GM23248 (cell line): ENCODE measurements at places on chromosomes 12 and 14.
A peak's percentile ranks its signal among the peaks of the same experiment; 100 is the strongest.

- H3K4me1 ChIP-seq, result no peaks in the 10 kb centered on the region
- H3K27me3 ChIP-seq, result peaks cover 67% of the 10 kb centered on the region
- no peak within 1 kb of the TSS for H3K27ac ChIP-seq
- DNase-seq, result peak; percentile 42
Observed at GRCh38 chr12:120368789-120369602, at the start of gene MSI1. MSI1 (minus strand) TSS chr12:120369164; CDS start chr12:120369091, 73 bp downstream.

DNA sequence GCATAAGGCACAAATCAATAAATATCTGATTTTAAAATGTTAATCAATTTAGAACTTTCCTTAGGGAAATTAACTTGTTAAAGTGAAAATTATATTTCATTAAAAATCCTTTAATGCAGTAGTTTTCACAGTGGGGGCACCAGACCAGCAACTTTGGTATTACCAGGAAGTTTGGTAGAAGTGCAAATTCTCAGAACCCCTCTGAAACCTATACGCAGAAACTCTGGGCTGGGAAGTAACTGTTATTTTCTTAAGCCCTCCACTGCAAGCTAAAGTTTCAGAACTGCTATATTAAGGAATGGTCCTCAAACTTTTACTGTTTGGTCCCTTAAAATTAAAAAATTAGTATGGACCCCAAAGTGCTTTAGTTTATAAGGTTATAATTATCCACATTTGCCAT is 35.7 kb downstream of the GNPTAB start:
- DNase-seq, result no peak
- peaks cover 15% of the 10 kb centered on the region for H3K4me1 ChIP-seq
- H3K27ac ChIP-seq, result no peak overlapping the region
- no peaks in the 10 kb centered on the region for H3K27me3 ChIP-seq

- no peak overlapping the region for H3K4me3 ChIP-seq
- H3K36me3 ChIP-seq, result no peaks in the 10 kb centered on the region
- no peak overlapping the region for H3K27ac ChIP-seq
- H3K4me1 ChIP-seq, result no peaks in the 10 kb centered on the region
Observed at GRCh38 chr14:92185559-92185958, 63.8 kb downstream of the CPSF2 start.

GRCh38 chr12:28908646-28909045 is 240.4 kb upstream of the FAR2 start:
- no peaks in the 10 kb centered on the region for H3K36me3 ChIP-seq
- DNase-seq, result peak; percentile 24
- 0 out of 2 replicates have a peak overlapping the region, but pooled peaks have one; percentile 28 for H3K27ac ChIP-seq
- H3K4me3 ChIP-seq, result no peak overlapping the region
- H3K4me1 ChIP-seq, result peaks cover 15% of the 10 kb centered on the region

DNA sequence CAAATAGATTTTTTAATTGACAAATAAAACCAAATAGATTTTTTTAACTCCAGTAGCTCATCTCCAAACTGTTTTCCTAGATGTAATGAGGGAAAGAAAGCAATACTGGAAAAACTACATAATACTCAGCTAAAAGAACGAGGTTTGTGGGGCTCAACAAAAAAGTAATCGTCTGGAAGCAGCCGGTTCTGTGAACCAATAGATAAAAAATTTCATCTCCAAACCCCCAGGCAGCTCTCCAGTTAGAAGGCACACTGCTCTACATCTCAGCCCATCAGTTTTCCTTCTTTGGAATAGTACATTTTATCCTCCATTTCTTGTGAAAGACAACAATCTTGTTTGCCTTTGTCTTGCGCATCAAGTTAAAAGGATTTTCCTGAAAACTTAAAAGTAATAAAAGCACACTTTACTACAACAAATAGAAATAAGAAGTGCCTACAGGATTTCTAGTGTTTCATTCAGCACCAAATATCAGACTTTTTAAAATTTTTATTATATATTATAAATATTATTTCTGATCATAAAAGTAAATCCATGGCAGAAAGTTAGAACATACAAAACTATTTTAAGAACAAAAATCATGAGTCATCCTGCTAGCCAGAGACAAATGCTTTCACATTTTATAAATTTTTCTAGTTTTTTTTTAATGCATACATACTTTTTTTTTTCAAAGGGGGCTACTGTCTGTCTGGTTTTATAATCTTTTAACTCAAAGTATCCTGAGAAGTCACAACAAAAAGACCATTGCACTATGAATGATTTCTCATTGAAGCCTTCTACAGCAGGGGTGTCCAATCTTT is 67.7 kb downstream of the EPS8 start:
- no peaks in the 10 kb centered on the region for H3K36me3 ChIP-seq
- H3K27me3 ChIP-seq, result no peaks in the 10 kb centered on the region
- peak overlapping the region; percentile 59 for H3K27ac ChIP-seq
- peaks cover 72% of the 10 kb centered on the region for H3K4me1 ChIP-seq
- H3K4me3 ChIP-seq, result peak overlapping the region; percentile 37; the same call in 1 of the 2 replicates

GRCh38 chr12:6038160-6038559 is 86.3 kb downstream of the VWF start:
- DNase-seq, result peak; percentile 78
- H3K27ac ChIP-seq, result no peak overlapping the region
- H3K27me3 ChIP-seq, result no peaks in the 10 kb centered on the region
- no peaks in the 10 kb centered on the region for H3K36me3 ChIP-seq
- no peak overlapping the region for H3K4me3 ChIP-seq
- H3K4me1 ChIP-seq, result no peaks in the 10 kb centered on the region

GRCh38 chr14:106185837-106186233 is 659.5 kb downstream of the TMEM121 start:
- no peak overlapping the region for H3K27ac ChIP-seq
- no peak overlapping the region for H3K4me3 ChIP-seq
- no peaks in the 10 kb centered on the region for H3K27me3 ChIP-seq
- H3K4me1 ChIP-seq, result no peaks in the 10 kb centered on the region

GRCh38 chr12:61513499-61513898 is 746.7 kb upstream of the USP15 start:
- H3K4me1 ChIP-seq, result no peaks in the 10 kb centered on the region
- H3K27ac ChIP-seq, result no peak overlapping the region
- H3K36me3 ChIP-seq, result no peaks in the 10 kb centered on the region
- no peak for DNase-seq
- H3K4me3 ChIP-seq, result no peak overlapping the region
- no peaks in the 10 kb centered on the region for H3K27me3 ChIP-seq
